Renal cortical epithelial cell (primary cell): ENCODE measurements at places on chromosomes 5 and 9. TPM values are rescaled to one million over a fixed set of nuclear protein-coding genes. Genes with fewer than 3 reads are reported as not detected.

ANKRD34B gene
- 4.4 and 4.5 TPM in 2 replicates for total RNA-seq

ZNF462 gene
- total RNA-seq, result 20.7 and 36.1 TPM in 2 replicates

SHISAL2B gene
- total RNA-seq, result 0.20 TPM in 1 of 2 replicates, not detected in the other

SMIM33 gene
- not detected in 2 replicates for total RNA-seq

GFI1B gene
- not detected in 2 replicates for total RNA-seq

ZSWIM6 gene
- total RNA-seq, result 11.6 and 20.7 TPM in 2 replicates

ADAMTS6 gene
- total RNA-seq, result 2.7 and 41.8 TPM in 2 replicates

PCDHB8 gene
- total RNA-seq, result 0.17 and 0.55 TPM in 2 replicates

CCDC180 gene
- total RNA-seq, result 0.17 and 1.5 TPM in 2 replicates

SHROOM1 gene
- total RNA-seq, result 3.3 and 4.5 TPM in 2 replicates

ORM1 gene
- total RNA-seq, result not detected in 2 replicates

C6 gene
- 0.05 TPM in 1 of 2 replicates, not detected in the other for total RNA-seq

PCDHA1 gene
- total RNA-seq, result 0.10 and 0.35 TPM in 2 replicates

PKD2L2 gene
- 0.05 TPM in 1 of 2 replicates, not detected in the other for total RNA-seq

TRUB2 gene
- total RNA-seq, result 15.2 and 17.4 TPM in 2 replicates

ZBED3 gene
- total RNA-seq, result 0.69 and 13.4 TPM in 2 replicates
